ENCODE measurements at places on chromosomes 6 and 20.

GRCh38 chr20:64220420-64220819, 35.1 kb upstream of the PCMTD2 start:
- no peak for DNase-seq

- DNase-seq = no peak
These were observed 161.1 kb upstream of the EPHA7 start for GRCh38 chr6:93580446-93580845.

GRCh38 chr6:168546151-168546550, 105.2 kb downstream of the SMOC2 start:
- DNase-seq = no peak

GRCh38 chr20:63090052-63090451, 83.3 kb upstream of the BHLHE23 start:
- no peak for DNase-seq

GRCh38 chr20:36808317-36809257, 35.0 kb upstream of the DSN1 start:
- peak; percentile 62 for DNase-seq

DNA sequence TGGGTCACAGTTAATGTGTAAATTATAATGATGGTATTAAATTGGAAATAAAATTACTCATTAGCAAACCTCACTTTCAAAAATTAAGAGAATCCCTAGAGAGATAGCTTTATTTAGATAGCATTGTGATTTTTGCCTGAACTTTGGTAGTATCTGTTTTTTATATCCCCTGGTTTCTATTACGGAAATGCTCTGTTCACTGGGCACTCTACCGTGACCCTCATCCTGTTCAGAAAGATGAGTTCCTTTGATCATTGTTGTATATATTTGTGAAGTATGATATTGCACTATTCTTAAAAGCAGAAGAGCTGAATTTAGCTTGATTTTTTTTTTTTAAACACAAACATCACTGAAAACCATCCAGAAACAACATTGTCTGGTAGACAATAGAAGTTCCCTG, 1143.8 kb upstream of the MAP3K7 start:
- DNase-seq = no peak

- DNase-seq = no peak
These were observed 68.6 kb upstream of the FYN start for GRCh38 chr6:111941686-111942330.

GRCh38 chr6:141264101-141264500, 868.6 kb upstream of the GJE1 start:
- DNase-seq = no peak

GRCh38 chr6:148306286-148306685, 36.4 kb upstream of the SASH1 start:
- no peak for DNase-seq

- no peak for DNase-seq
These were observed 58.2 kb upstream of the TNFAIP3 start for GRCh38 chr6:137808836-137809315.

- DNase-seq = no peak
These were observed 2.5 kb downstream of the RIMS1 start for GRCh38 chr6:71888756-71889340.

DNA sequence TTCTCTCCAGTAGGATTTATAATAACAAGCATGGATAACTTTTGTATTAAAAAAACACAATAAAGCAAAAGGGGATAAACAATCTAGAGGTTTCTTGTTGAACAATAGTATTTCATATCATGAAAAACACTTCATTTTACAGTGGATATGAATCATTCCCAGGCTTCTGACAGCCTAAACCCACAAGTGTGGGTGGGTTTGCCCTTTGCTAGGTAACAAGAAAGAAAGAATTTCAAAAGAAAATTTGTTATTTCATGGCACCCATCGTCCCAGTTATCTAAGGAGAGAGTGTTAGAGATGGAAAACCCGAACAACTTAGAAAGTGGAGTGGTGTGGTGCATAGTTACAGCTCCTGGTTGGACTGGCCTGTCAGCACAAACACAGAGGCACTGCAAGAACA, 76.1 kb upstream of the GPR6 start:
- DNase-seq = no peak

GRCh38 chr20:47698142-47698541, 87.1 kb downstream of the SULF2 start:
- DNase-seq = no peak

- no peak for DNase-seq
These were observed 3.7 kb upstream of the MMP9 start for GRCh38 chr20:46004889-46005473.

GRCh38 chr6:8088886-8089285, 13.5 kb downstream of the EEF1E1 start:
- DNase-seq = no peak

- DNase-seq = no peak
These were observed 151.1 kb downstream of the UBE3D start for GRCh38 chr6:82914511-82914910.

DNA sequence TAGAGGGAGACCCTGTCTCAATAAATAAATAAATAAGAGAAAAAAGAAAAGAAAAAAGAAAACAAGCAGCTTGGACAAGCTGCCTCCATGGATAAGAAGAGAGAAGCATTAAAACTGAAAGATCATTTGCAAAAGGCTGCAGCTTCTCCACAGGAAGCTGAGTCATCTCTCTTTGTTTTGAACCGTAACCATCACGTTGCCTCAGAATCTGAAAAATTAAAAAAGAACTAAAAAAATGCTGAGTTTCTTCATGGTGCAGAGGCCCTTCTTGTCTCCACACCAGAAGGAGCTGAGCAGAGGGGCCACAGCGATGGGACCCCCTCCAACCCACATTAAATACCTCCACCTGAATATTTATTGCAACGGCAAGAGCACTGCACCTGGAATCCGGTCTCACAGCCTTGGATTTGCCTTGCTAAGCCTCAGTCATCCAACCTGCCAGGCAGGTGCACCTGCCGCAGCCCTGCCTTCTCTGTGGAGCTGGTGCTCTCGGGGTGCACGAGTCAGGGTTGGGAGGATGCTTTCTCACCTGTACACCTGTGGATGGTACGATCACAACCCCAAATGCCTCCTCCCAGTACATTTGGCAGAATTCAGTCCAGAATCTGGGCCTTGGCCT, 28.1 kb downstream of the TOX2 start:
- no peak for DNase-seq

DNA sequence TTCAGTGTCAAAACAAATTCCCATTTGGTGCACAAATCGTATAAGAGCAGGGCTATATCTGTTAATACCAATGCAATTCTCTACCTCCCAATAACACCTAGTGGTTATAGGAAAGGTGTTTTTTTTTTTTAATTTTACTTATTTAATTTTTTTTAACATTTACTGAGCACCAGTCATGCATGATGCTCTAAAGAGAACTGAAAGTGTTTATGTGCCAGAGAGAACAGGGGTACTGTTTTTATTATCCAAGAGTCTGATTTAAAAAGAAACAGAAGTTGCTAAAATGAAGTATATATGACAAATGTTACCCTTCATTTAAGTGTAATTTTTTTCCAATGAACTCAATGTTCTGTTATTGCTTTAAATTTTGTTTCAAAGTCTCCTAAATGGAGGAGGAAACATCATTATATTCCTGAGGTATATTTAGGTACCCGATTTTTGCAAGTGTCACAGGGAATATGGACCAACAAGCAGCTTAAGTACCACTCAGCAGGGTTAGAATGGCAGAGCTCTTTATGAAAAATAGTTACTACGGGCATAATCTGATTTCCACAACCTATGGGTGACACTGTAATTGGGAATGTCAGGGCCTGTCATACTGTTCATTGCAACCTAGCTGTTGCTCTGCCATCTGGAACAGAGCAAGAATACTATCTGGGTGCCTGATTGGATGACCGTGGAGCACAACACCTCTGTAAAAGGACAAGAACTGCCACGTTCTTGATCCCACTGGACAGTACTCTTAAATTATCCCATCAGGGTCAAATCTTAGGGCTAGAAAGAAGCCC, 195.4 kb downstream of the KHDRBS2 start:
- DNase-seq = no peak

DNA sequence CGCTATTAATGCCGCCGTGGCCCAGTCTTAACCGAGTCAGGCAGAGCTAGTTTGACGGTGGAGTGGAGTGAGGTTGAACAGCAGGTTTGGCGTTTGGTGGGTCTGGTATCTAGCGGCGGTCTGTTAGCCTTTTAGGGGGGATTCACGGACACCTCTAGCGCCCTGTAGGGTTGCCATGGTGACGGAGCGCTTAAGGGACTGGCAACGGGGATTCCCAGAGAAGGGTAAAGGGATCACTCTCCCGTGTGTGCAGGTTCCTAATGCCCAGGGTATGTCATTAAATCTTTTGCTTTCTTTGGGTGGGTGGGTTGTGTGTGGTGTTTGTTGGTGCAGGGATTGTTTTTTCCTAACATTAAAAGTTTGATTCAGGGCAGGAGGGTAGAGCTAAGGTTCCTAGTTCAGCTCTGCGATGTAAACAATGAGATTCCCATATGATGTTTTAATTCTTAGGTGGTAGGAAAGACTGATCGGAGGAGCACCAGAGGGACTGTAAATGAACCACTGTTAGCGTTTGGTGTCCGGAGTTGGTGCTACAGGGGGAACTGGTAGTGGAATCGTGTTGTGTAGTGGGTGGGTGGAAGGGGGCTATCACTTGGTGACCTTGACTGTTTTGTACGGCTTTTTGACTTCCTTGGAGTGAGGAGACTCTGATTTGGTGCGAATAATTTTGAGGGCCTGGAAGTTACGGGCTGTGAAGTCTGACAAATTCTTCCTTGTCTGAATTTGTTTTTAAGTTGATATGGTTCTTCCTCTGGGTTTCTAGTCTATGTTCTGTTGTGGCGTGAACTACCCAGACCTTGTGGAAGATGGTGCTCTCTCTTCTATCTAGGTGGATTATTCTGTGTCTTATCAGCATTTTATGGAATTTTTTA, 5.0 kb downstream of the BRD2 start:
- DNase-seq = no peak

GRCh38 chr20:50586531-50587232, 76.5 kb downstream of the PTPN1 start:
- no peak for DNase-seq

DNA sequence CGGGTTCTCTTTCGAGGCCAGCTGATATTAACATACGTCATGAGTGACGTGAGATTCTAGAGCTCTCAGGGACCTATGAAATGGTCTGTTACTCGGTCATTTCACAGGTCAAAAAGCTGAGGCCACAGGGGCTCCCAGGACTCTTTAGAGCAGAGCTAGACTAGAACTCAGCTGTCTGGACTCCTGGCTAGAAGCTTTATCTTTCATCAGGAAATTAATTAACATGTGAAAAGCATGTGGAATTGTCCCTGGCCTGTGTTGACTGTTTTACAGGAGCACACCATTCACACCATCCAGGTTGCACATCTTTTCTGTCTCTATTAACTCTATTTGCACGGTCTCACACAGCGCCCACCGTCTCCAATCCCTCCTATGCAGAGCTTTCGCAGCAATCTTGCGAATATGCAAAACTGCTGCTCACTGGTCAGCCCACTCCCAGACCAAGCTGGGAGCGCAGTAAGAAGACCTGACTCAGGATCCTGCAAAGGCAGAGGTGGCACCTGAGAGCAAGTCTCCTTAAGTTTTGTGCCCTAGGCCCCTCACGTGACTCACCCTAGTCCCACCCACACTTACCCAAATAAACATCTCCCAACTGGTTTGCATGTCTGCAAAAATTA, 522.5 kb downstream of the CD83 start:
- DNase-seq = no peak

DNA sequence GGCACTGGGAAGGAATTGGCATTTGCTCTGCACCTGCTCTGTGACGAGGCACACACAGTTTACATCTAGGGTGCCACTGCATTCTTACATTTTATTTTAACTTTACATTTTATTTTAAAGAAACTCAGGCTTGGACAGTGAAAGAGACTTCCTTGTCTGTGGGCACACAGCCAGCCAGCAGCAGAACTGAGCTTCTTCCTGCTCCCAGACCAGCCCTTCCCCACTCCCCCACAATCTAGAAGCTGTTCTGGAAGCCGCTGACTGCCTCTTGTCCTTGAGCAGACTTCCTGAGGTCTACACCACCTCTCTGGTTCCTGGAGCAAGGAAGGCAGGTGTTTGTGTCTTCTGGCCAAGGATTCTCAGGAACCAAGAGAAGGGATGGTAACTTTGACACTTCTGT, 27.9 kb upstream of the CD93 start:
- DNase-seq = no peak

GRCh38 chr20:59703046-59703445, 98.7 kb downstream of the PHACTR3 start:
- DNase-seq = no peak

GRCh38 chr20:19976595-19977372, 40.4 kb upstream of the NAA20 start:
- no peak for DNase-seq

GRCh38 chr6:158819213-158819976, at the start of gene EZR:
Gene EZR (minus strand): TSS chr6:158819368. CDS start chr6:158818093, 1,275 bp downstream.
- peak; percentile 74 for DNase-seq

- no peak for DNase-seq
These were observed 7.9 kb downstream of the GNL1 start for GRCh38 chr6:30548375-30548774.

DNA sequence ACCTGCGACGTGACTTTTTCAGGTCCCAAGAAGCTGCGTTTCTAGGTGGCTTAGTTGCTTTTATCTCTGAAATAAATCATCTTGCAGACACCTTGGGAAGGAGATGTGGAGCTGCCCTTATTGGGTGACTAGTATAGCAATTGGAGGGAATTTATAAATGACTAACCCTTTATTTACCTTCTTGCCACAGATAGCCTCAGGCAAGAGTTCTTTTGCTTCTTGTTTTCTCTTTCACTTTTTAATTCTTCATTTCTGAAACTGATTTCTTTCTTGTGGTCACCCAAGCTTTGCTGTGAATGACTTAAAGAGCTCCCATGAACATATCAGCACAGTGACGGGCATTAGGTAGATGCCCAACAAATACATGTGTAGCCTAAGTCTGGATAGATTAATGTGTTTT, 3.0 kb downstream of the ADGRF4 start:
- no peak for DNase-seq

DNA sequence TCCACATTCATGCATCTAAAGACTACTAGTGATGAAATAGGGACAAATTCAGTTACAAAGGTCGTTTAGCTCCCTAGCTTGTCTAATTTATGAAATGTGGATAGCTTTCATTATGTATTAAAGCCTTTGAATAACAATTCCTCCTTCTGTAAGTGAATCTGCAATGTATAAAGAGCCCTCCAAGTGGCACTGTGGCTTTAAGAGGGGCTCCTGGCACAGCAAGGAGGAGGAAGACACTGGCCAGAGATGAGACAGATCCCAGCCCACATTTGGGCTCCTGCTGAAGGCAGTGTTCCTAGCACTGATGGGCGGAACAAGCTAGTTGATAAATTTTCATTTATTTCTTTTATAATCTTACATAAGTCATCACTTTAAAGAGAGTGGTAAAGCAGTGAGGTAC, 17.6 kb upstream of the FUCA2 start:
- no peak for DNase-seq

DNA sequence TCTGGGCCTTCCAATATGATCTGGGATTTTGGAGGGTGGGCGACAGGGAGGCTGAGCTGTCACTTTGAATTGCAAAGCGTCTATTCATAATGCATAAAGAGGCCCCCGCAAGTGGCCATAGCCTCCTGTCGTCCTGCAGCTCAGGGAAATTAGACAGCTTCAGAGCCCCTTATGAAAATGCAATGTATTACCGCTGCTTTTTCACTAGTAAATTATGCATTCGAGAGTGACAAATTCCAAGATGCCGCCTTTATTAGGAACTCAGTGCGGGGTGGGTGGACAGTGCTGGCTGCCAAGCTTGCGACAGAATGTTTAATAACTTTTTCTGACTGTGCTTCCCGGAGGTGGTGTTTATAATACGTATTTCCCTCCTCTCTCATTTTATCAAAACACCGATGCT, 168.5 kb downstream of the DHX35 start:
- DNase-seq = no peak

GRCh38 chr20:51531712-51532456, 10.6 kb downstream of the NFATC2 start:
- DNase-seq = no peak

Data from stimulated activated CD8-positive, alpha-beta memory T cell treated with anti-CD3 and anti-CD28 coated beads, Interleukin-7, amount 100 ng/mL, for 48 hours (primary cell).